ENCODE measurements at places on chromosomes 1 and 21.

- DNase-seq: no peak
Measured at GRCh38 chr1:156319664-156320063, 18.4 kb downstream of the CCT3 start.

GRCh38 chr1:171740987-171741871 lies 636 bp downstream of the VAMP4 start:
- DNase-seq: peak; percentile 17

DNA sequence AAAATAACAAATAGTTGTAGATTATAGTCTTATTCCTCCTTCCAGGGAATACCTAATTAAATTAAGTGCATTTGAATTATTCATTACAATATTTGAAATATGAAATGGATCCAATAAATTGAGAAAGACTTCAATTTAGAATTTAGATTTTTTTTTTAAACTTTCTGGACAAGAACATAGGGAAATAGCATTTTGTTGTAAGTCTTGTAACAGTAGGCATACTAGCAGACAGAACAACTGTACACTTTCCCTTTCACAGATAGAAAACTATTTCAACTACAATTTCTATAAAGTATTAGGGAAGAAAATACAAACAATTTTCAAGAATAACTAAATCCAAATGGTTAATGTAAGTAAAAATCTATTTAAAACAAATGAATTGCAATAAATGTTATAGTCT lies 577.5 kb downstream of the USP25 start:
- DNase-seq: no peak

GRCh38 chr1:147472966-147473732 lies 68.2 kb upstream of the BCL9 start:
- no peak for DNase-seq

DNA sequence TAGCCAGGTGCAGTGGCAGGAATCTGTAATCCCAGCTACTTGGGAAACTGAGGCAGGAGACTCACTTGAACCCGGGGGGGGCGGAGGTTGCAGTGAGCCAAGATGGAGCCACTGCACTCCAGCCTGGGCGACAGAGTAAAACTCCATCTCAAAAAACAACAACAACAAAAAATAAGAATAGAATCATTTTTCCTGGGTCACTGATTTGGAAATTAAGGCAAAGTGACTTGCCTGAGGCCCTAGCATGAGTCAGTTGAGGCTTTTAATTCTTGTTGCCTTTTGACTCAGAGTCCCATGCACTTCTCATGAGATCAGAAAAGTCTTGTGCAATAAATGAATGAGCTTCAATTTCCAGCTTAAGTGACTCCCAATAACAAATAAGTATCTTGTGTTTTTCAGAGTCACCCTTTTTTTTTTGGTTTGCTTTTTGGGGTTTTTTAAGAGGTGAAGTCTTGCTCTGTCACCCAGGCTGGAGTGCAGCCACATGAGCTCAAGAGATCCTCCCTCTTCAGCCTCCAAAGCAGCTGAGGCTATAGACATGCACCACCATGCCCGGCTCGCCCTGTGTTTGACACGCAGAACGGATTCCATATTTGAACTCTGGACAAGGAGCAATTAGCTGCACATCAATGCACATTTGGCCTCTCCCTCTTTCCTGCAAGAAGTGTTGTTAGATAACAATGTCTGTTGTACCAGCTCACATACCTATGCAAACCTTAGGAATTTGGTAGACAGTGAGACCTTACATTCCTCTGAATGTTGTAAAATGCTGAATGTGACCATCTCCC lies 3.4 kb upstream of the PLEKHM2 start:
- no peak for DNase-seq

DNA sequence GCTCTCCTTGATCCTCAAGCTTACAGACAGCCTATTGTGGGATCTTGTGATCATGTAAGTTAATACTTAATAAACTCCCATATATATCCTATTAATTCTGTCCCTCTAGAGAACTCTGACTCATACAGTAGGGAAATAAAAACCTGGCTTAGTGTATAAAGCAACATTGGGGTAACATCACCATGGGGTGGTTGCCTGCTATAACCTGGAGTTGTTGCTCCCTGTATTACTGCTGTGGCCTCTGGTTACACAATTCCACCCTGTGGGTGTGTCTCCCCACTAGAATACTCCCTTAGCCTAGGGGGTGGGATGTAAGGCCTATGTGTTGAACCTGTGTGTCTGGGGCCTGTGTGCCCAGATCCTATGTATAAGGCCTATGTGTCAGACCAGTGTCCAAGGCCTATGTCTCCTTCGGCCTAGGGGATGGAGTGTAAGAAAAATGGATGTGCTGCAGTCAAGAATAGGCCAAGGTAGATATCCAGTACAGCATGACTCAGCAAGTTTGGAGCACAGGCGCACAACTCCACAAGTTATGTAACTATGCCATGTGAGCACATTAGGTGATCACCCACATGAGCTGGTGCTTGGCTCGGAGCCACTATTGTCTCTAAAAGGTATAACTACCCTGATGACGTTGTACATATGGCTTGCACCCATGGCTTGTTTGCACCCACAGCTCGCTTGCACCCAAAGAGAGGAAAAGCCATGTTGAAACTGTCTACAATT lies 96.8 kb upstream of the C1orf21 start:
- no peak for DNase-seq

- peak; percentile 48 for DNase-seq
Measured at GRCh38 chr21:36055551-36055950, 4.8 kb downstream of the SETD4 start.

DNA sequence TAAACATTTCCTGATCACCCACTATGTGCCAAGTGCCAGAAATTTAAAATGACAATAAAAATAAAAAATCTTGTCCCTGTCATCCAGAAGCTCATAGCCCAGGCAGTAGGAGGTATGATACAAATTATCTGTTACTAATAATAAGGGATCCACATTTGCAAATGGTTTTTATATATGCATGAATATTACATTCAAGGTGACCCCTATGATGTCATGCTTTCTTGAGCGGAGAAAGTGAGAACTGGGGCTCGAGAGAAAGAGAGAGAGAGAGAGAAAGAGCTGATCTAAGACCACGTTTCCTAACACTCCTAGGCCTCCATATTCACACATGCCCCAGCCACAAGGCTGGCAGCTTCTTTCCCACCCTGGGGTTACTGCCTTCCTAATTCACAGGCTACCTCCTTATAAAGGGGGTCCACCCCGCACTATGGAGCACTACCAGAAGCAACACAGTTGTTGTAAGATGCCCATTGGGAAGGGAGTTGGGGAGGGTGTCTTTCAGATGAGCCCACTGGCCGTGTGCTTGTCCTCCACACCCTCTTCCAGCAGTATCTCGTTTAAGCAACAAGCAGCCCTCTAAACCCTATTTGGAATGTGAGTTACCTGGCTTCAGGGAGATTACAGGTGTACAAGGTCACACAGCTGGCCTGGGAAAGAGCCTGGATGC lies 28.8 kb upstream of the LRRN2 start:
- DNase-seq: no peak

- DNase-seq: no peak
Measured at GRCh38 chr1:62280960-62281465, 38.2 kb downstream of the KANK4 start.

DNA sequence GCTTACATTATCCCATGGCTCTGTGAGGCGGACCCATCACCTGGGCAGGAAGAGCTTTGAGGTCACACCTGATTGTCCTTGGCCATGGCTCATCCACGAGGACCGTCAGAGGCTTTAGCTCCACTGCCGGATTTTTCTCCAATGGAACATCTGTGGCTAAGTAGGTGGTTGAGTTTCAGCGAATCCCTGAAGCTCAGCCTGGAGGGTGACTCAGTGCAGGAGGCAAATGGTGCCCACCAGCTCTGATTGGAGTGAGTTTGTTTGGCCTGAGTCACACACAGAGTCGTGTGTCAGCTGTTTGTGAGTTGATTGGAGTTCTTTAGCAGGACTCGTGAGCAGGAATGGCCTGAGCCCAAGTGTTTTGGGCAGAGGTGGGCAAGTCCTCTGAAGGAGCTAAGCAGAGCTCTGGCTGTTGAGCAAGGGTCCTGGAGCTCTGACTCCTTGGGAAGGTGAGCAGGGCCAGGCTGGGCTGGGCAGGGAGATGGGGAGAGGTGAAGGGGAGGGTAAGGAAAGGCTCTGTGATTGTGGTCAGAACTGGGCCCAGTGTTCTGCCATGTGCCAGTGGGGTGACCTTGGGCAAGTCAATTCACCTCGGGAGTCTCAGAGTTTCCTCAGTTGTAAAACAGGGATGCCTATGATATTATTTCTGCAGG lies 2.0 kb downstream of the SLC6A17 start:
- no peak for DNase-seq

DNA sequence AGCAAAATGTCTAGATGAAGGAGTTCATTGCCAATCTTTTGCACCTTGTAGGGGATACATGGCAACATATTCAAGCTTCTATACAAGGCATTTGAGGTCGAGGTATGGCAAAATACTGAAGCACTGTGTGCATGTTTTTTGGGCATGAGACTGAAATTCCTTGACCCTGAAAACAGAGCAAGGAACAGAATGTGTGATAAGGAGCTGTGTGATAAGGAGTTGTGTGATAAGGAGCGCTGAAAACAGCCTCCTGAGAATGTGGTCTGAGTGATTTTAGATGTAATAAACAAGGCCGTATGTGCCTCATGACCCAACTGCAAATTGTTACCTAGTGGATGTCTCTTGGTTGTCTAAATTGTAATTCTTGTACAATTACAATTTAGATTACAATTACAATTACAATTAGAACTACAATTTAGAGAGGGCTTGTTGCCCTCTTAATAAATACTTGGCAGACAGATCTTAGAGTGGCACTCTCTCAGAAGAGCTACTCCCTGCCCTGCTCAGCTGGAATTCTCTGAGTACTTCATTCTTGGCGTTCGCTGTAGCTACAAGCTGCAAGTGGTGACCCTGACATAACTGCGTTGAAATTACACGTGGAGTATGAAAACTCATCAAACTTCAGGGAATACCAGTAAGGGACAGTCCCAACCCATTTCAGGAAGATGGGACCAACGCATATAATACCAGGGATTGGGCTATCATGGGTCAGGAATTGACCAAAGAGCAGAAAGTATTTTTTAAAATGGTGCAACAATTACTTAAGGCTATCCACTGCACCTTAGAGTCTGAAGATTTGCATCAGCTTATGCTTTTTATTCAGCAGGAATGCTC lies 20.0 kb upstream of the ITLN1 start:
- no peak for DNase-seq

DNA sequence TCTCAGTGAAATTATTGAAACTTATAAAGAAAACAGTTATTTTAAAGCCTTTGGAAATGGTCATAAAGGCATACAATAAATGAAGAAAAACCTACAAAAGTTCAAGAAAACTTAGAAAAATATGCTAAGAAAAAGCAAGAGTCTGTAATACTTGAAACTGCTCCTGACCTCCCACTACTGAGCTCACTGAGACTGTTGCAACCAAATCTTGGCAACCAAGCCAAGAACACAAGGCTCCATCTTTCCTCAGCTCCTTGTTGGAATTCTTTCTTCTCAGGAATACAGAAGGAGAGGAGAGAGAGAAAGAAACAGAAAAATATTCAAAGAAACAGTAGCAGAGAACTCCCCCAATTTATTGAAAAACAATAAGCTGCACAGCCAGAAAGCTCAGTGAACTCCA lies 160.5 kb downstream of the RASAL2 start:
- DNase-seq: no peak

DNA sequence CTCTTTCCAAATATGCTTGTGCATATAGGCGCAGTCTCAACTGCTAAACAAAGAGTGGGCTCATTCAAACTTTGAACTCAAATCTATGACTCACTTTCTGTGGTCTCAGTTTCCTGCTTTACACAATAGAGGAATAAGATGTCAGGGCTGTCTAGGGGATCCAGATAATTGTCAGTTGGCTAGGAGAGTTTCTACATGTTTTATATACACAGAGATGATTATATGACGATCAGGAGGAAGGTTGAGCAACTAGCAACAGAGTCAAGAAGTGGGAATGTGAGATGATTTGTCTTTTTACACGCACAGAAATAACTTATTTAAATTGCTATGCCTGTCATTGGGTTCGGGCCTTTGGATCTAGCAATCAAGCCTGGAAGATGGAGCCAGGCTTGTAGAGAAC lies 299.4 kb upstream of the LYPLAL1 start:
- no peak for DNase-seq

DNA sequence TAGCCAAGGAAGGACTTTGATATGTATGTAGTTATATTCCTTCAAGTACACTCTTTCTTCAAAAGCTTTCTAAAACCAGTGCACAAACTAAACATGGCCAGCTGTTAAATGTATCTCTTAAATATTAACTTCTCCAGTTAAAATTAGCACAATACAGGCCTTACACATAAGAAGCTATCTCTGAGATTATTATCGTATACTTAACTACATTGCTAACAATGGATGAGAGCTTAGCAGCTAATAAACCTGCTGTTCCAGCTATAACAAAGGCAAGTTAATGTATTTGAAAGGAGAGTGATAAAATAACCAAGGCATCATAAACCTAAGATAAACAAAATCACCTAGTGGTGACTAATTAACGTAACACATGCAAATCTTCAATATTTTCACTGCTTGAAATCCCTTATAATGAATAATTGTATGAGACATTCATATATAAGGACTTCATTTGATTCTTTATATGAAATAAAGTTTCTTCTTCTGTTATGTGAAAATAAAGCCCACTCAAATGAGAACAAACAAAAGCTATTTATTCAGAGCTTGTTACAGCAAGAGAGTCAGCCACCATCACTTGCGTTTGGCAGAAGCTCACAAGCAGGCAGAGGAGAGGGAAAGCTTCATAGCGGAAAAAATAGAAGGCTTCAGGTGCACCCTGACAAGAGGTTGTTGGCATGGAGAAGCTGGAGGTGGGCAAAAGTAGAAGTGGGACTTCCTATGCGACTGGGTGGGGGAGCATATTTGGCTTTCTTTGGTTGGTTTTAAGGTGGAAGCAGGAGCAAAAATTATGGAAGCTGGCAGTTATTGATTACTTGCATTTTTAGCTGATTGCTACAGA lies 274.1 kb upstream of the CHRM3 start:
- no peak for DNase-seq

GRCh38 chr1:247535402-247535801 lies 838 bp downstream of the OR2C3 start:
- DNase-seq: no peak

GRCh38 chr1:21287905-21288514 lies 2.3 kb downstream of the ECE1 start:
- DNase-seq: no peak

DNA sequence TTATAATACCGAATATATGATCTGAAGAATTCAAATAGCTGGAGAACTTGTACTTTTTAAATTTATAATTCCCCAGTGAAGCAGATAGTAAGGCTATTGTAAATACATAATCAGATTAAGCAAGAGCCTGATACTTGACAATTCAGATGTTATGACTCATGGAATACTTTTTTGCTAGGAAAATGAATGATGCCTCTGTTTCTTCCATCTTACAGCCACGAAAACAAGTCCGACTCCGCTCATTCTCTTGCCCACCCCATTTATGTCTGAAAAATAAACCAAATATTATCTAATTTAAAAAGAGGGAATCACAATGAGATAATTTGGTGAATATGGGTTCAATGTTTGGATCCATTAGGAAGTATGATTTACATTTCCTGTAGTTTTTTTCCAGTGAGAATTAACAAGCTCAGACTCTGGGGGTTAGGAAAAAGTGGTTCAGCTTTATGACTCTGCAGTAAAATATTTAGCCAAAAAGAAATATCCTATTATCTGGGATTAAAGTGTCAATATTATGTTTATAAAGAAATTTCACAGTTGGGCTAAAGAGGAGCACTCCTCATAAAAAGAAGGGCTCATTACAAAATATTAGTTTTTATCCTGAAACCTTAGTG lies 50.4 kb upstream of the DAB1 start:
- no peak for DNase-seq

GRCh38 chr1:115074839-115075534 lies 14.3 kb downstream of the TSPAN2 start:
- DNase-seq: no peak
